ENCODE measurements at places on chromosomes 5 and 9. TPM values are rescaled to one million over a fixed set of nuclear protein-coding genes. Genes with fewer than 3 reads are reported as not detected.

Gene CMYA5
- total RNA-seq, result 0.15 TPM

GRCh38 chr5:163424836-163425235 is 12.6 kb upstream of the CCNG1 start:
- no peak for DNase-seq

DNA sequence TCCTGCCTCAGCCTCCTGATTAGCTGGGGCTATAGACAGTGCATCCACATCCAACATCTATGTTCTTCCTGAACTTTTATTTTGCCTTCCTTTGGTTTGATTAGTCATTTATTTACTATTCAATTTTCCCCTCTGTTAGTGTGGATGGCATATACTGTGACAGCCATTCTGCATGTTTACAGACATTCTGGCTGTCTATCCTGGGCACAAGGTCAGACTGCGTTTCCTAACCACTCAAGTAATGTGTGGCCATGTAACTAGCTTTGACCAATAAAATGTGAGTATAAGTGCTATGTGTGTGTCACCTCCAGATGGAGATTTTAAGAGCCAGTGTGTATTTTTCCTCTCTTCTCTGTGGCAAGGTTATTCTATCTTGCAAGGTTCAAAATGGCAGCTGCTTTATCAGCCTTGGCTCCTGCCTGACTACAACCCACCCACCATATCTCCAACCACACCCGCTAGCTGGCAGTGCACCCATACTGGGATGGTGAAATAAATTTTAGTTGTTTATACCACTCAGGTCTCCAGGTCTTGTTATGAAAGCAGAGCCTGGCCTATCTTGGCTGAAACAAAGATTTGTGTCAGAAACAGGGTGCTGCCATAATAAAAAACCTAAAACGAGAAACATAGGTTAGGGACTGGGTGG is 32.2 kb downstream of the PDE6A start:
- DNase-seq, result no peak

- DNase-seq, result no peak
Observed at GRCh38 chr9:98935071-98935505, 8.6 kb upstream of the COL15A1 start.

Gene ANKRD31
- 1.6 TPM for total RNA-seq

Gene AK8
- total RNA-seq, result not detected

DNA sequence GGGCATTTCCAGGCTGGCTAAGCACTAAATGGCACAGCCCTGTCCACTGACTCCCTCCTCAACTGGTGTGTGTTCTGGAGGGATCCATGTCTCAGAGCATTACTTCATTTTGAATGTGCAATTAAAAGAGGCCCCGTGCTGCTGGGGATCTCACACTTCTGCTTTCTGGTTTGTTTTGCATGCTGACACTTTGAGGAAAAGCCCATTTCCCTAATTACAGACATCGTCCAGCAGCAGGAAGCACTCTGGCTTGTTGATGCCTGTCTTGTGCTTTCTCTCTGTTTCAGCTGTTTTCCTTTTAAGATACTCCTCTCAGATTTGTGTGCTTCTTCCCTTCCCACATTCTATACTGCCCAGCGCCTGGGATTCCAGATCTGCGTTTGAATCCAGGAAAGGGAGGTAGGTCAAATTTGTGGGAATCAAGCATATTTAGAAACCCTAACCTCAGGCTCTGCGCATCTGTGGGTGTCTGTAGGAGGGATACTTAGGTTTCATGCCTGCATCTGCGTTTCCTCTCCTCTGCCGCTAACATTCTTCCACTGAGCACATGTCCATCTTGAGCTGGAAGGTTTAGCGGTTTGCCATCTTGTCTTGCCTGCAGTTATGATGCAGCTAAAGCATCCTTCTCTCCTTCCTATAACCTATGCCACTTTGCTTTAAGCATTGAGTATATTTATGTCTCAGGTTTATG is 25.7 kb downstream of the SYK start:
- DNase-seq, result no peak

- no peak for DNase-seq
Observed at GRCh38 chr9:134167530-134167931, 3.2 kb upstream of the RNU6ATAC start.

DNA sequence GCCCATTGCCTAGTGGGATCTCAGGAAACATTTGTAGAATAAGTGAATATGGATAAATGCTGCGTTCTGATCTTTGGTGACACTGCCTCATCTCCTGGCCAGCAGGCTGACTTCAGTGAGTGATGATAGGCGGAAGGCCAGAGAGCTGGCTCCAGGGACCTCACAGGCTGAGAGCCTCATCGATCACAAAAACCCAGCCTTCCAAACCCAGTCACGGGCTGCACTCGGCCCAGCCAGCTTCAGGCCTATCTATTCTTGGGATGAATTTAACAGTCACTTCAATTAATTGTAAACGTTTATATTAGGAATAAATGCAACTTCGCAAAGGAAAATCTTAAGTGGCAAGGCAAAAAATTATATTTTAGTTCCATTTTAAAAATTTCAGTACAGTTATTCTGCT is 201.6 kb downstream of the IRX2 start:
- no peak for DNase-seq

- no peak for DNase-seq
Observed at GRCh38 chr5:169798438-169798837, 161.4 kb downstream of the DOCK2 start.

GRCh38 chr5:64612344-64612961 is 77.8 kb upstream of the SHISAL2B start:
- DNase-seq, result no peak

Gene SLC25A2
- total RNA-seq, result 0.49 TPM

Gene PIP5K1B
- 0.49 TPM for total RNA-seq

DNA sequence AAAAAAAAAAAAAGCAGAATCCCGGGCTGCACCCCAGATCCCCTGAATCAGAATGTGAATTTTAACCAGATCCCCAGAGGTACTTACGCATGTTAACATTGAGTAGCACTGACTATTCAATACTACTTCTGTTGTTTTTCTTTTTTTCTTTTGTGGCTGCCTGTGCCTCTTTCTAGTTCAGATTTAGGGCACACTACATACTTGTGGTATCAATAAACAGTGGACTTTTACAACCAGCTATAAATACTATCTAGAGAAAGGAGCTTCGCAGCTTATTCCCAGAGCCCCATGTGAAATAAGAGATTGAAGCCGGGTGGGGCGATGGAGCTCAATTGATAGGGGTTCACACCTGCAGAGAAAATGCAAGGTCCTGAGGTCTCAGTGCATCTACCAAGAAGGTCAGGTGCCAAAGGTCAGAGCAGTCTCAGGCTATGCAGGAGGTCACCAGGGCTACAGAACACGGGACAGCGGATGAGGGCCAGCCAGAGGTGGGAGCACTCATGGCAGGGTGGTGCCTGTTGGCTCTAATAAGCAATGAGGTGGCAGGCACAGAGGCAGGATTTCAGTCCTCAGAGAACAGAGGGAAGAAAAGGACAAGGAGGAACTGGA is 22.3 kb downstream of the WWC1 start:
- DNase-seq, result no peak

Gene OR1J2
- total RNA-seq, result 0.66 TPM

DNA sequence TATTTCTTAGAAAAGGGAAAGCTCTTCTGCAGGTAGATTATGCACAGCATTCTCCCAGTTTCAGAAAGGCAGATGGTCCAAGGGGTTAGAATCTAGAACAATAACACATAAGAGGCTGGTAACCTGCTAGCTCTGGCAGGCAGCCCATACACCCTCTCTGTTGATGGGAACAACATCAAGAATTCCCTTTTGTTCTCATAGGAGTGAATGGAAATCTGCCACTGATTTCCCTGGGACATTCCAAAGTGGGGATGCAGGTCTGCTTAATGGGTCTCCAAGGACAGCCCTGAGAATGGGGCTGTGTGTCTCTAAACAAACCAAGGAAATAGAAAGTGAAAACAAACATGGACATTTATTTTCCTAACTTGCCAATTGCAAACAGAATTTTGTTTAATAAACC is 456.8 kb downstream of the EBF1 start:
- DNase-seq, result no peak

DNA sequence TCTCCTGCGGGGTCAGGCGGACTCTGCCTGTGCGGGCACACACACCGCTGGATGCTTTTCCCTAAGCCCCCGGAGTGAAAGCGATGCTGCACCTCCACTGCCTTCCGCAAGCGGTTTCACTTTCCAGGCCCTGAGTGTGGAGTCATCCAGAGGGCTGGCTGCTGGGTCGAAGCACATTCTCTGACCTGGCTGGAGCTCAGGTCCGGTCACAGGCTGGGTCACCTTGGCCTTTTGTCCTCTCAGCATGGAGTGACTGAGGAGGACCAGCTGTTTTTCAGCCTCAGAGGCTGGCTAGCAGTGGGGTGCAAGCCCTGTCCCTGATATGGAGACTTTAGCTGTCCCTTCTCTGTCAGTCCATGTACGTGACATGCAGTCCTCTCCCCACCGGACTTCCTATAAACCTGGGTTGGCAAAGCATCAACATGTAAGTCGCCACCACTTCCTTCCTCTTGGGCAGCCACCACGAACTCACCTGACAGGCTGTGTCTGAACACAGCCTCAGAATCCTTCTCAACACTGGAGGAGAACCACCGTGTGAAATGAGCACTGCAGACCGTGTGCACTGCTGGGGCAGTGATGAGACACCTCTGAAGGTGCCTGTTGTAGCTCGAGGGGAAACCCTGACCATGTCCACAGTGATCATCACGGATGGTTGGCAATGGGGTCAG is 51.3 kb downstream of the GADD45G start:
- DNase-seq, result no peak

Gene MYORG
- 1.4 TPM for total RNA-seq

GRCh38 chr9:79694676-79695400 is 123.1 kb downstream of the TLE4 start:
- no peak for DNase-seq

GRCh38 chr5:168075387-168075786 is 216.1 kb upstream of the WWC1 start:
- no peak for DNase-seq

GRCh38 chr9:79083621-79084020 is 488.1 kb upstream of the TLE4 start:
- no peak for DNase-seq

- no peak for DNase-seq
Observed at GRCh38 chr5:175686396-175686795, 28.5 kb downstream of the HRH2 start.

DNA sequence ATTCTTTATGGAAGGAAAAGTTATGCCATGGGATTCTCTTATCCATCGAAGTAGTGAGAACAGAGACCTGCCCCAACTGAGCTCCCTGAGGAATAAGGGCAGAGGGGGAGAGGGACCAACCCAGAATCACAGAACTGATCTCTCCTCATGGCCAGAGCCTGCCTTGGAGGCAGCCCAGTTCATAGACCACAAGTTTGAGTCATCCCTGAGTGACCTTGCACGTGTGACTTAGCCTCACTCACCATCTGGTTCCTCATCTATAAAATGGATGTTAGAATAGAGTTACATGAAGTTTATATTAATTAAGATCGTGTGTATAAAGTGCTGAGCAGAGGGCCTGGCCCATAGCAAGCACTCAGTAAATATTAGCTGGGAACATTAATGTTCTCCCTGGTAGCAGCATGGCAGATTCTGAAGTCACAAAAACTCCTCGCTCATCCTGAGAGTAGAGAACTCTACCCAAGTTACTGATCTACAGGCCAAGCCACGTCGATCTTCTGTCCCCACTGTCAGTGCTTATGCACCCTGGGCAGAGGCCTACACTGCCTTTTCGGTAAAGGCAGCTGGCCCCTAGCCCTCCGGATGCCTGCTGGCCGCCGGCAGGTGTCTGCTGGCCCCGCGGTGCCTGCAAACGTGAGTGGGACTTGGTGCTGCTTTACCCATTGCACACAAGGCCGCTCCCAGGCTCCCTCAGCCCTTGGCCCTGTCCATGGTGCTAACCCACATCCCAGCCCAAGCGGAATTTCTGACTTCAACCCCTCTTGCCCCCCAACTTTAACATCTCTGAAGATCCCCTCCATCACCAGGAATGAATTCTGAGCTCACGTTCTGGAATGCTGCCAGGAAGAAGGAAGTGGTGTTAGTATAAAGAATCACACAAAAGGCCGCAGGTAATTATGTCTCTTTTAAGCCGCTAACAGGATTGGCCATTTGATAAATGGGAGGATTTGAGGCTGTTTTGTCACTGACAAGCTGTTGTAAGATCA is 61.1 kb upstream of the ARAP3 start:
- no peak for DNase-seq
